ENCODE measurements at places on chromosomes 11 and 22.

- no peak for DNase-seq
Measured at GRCh38 chr22:39024519-39025308, 3.8 kb downstream of the APOBEC3D start.

GRCh38 chr22:43118953-43119458, 8.5 kb downstream of the BIK start:
- DNase-seq: no peak

DNA sequence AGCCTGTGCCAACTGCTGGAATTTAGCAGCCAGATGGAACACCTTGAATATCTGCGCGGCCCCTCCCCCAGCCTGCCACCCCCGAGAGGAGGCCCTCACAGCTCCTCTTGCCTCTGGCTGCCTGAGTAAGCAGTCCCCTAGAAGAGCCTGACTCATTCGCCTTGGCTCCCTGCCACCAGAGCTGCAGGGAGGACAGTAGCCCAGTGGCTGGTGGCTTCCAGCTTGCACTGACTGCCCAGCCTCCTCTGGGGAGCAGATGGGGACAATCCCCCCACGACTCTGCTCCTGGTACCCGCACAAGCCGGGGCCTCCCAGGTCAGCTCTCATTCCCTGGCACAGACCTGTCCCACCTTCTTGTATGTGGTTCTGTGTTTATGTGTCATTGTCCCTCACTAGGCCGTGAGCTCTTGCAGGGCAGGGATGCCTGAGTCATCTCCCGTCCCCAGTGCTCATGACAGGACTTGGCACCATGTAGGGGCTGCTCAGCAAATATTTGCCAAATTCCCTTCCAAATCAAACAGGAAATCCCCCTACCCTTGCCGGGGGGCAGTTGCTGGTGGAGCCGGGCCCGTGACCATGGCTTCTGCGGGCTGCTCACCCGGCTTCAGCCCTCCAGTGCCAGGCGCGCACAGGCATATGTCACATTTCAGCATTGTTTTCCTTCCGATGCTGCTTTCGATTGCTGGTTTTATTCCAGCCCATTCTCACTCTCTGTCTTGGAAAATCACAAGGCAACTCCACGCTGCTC, 43.6 kb downstream of the CACNG2 start:
- DNase-seq: peak; percentile 53

DNA sequence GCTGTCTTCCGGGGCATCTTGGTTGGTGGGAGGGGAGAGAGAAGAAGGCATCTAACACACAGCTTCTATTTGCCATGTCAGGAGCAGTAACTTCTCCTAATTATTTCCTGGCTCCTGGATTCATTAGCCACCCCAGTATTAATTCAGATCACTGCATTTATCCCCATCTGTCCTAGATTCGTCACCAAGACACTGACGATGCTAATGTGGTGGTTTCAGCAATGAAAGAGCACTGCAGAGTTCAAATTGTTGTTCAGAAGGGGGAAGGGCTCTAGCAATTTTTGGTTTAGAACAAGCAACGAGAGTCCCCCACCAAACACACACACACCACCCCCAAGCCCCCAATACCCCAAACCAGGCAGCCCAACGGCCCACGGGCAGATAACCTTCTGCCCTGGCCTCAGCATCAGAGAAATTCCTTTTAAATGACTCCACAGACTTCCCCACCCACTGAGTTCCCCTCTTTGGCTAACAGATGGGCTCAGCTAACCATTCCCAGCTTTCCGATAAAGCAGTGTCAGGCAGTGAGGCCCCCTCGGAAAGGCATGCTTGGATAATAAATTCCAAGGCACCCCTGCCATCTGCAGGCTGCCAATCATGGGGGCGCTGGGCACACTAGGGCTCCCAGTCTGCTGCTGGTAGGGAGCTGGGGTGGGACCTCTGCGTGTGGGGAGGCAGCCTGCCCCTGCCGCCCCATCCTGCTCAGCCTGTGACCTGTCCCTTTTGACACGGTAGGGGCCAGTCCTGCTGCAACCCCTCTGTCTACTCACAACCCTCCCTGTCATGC, 453.5 kb downstream of the MIAT start:
- DNase-seq: peak; percentile 48

- DNase-seq: no peak
Measured at GRCh38 chr11:59574932-59575502, 40.6 kb downstream of the OSBP start.

DNA sequence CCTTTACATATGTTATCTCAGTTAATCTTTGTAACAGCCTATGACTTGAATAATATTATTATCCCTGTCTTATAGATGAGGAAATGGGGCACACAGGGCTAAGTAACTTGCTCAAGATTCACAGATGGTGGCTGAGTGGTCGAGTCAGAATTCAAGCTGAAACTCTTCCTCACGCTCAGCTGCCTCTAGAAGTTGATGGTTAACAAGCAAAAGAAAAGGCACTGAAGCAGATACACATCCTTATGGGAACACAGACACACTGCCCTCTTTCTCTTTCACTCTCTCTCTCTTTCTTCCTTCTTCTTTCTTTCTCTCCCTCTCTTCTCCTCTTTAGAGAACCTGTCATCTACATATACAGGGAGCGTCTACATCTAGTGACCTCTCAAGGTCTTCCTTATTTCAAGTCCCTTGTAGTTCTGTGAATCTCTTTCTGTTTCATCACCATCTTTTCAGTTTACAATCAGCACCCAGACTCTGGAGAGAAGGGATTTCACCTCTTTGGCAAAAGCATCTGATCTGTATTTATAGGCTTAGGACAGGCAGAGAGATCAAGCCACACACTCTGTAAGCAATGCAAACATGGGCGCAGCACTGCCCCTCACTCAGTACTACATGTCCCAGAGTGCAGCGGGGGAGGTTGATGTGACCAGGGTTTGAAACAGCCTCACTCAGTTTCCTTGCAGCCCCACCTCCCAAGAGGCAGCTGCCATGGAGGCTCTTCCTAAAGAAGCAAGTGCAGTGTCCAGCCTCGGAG, 75.7 kb downstream of the GRAMD1B start:
- peak; percentile 45 for DNase-seq

DNA sequence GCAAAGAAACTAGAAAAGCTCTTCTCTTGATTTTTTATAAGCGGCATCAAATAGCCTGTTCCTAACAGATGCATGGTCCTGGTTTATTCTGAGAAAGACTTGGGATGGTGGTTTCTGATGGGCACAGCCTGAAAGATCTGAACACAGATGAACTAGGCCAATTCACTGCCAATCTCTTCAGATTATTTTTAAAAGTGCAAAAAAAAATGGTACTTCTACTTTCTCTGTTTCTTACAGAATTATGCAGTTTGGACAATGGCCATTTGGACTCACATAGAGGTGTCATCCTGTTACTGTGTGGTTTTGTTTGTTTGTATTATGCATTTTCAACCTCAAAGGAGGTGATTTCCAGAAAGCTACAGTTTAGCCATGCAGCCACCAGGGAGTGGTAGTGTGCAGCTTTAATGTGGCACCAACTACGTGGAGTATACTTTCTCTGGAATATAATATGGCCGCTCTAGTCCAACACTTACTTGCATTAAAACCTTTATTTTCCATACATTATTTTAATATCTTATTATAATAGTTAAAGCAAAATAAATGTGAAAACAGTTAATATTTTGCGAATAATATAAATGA, 469.8 kb upstream of the KIRREL3 start:
- no peak for DNase-seq

- no peak for DNase-seq
Measured at GRCh38 chr11:23123753-23124152, 263.5 kb upstream of the CCDC179 start.

- DNase-seq: no peak
Measured at GRCh38 chr22:47627556-47628253, 865.3 kb downstream of the TBC1D22A start.

GRCh38 chr22:50523806-50524675, 1.4 kb downstream of the SCO2 start:
- DNase-seq: peak; percentile 23

GRCh38 chr11:6156628-6157359, 13.3 kb downstream of the OR52B2 start:
- DNase-seq: no peak

GRCh38 chr11:116885951-116886655, 48.7 kb upstream of the APOA1 start:
- DNase-seq: no peak

DNA sequence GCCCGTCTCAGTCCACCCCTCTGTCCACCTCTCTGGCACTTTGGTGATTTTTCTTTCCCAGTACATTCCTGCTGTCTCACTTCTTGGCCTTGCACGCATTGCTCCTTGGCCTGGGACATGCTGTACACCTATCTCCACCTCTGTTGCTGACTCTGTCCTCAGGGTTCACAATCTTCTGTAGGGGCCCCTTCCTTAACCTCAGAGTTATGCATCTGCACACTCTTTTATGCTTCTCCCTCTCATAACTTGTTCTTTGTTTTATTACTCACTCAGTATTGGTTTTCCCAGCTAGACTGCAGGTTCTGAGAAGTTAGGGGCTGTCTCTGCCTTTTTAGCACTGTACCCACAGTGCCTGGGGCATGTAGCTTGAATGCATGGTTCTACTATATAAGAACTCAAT, 139.1 kb upstream of the MTMR2 start:
- DNase-seq: no peak

GRCh38 chr22:20319041-20319744, 667 bp downstream of the DGCR6L start:
- DNase-seq: peak; percentile 26

GRCh38 chr22:39496131-39496838, 5.8 kb upstream of the MIEF1 start:
- DNase-seq: peak; percentile 73

GRCh38 chr11:121914508-121915059, 201.4 kb downstream of the BLID start:
- DNase-seq: no peak

DNA sequence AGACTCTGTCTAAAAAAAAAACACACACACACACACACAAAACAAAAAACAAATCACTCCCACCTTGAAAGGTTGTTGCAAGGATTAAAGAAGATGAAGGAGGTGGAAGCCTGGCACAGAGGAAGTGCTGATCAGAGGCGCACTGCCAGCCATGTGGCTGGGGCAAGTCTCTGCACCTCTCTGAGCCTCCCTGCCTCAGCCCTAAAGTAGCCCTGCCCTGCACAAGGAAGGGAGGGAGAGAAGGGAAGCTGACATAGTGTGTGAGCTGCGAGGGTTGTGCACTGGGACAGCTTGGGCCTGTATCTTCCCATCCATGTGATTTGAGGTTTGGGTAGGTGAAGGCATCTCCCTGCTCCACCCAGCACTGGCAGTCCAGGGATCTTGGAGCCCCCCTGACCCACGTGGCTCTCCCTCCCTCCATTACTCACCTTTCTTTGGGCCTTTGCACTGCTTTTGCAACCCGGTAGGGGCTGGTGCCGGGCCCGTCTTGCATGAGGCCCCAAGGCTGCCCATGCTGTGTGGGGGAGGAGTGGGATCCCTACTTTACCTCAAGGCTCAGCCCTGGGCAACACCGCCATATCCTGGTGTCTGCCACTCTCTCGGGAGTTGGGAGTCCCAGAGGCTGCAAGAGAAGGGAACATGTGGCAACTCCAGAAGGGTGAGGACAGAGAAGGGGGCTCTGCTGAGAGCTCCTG, 30.5 kb downstream of the IFT27 start:
- DNase-seq: no peak

DNA sequence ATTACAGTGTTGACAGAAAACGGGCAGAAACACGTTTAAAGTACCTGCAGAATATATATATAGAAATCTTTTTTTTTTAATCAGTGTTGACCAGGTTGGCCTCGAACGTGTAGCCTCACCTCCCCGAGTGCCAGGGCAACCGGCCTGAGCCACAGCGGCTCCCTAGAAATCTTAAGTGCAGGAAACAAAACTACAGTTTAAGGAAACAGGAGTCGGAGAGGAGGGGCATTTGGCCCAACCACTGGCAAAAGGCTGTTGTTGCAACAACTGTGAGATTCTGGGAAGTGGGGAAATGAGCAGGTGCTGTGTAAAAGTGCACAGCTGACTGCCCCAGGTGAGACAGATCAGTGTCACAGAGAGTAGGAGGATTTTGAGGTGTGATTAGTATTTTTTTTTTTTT, 3.7 kb downstream of the YWHAH start:
- no peak for DNase-seq

DNA sequence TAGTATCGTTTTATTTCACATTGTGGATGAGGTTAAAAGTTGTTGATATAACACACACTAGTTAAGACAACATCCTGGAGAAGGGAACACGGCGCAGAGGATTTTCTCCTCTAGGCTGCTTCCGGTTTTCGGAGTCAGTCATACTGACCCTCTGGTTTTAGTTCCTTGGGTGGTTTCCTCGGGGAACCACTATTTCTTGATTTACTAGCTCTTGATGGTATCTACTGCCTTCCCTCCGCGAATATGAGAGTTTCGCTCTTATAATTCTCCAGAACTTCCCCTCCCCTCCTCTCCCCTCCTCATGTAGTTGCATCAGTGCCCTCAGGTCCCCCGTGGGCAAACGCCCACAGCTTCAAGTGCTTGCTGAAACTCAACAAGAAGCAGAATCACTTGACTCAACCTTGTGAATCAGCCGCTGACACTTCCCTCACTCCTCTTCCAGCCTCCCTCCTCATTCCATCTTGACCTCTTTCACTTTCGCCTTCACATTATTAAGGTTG, 15.9 kb upstream of the APOBEC3A start:
- DNase-seq: no peak

GRCh38 chr11:5476186-5476819, 12.2 kb upstream of the OR52D1 start:
- DNase-seq: no peak

DNA sequence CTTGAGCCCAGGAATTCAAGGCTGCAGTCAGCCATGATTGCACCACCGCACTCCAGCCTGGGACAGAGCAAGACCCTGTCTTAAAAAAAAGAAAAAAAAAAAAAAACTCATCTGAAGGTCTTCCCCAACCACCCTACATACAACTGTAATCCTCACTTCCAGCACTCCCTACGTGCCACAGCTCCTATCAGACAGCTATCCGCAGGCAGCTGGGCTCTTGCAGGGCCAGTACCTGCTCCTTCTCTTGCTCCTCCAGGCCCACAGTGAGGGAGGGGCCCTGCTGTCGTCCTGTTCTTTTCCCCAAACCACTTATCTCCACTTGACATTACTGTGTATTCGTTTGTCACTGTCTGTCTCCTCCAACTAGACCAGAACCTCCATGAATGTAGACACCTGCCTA, 156.1 kb upstream of the NECTIN1 start:
- DNase-seq: no peak

- no peak for DNase-seq
Measured at GRCh38 chr22:49272546-49273125, 555.0 kb downstream of the BRD1 start.

DNA sequence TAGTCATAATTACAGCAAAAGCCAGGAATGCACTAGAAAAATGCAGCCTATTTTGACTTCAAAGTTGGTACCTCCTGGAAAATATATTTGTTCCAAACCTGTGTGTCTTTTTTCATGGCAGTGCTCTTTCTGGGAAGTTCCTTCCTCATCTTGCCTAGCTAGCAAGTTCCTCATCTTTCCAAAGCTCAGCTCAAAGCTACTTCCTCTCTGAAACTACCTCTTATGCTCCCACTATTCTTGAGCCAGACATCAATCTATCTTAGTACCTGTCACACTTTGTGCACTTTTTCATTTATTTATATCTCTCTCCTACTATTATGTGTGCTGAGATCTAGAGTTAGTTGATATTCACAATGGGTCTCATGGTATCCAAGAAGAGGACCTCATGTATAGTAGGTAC, 191.6 kb upstream of the CCDC90B start:
- no peak for DNase-seq
